ENCODE measurements at places on chromosomes 12 and 14. TPM values are rescaled to one million over a fixed set of nuclear protein-coding genes. Genes with fewer than 3 reads are reported as not detected.

TAS2R9 gene
- total RNA-seq, result not detected

RPGRIP1 gene
- not detected for total RNA-seq

TMCC3 gene
- total RNA-seq, result 0.83 TPM

OVCH1 gene
- 0.83 TPM for total RNA-seq

MGST1 gene
- total RNA-seq, result 123 TPM

ACOT6 gene
- not detected for total RNA-seq
